ENCODE measurements at places on chromosomes 6 and 20.

- no peak for DNase-seq
These were observed 8.6 kb downstream of the HS3ST5 start for GRCh38 chr6:114334237-114334636.

DNA sequence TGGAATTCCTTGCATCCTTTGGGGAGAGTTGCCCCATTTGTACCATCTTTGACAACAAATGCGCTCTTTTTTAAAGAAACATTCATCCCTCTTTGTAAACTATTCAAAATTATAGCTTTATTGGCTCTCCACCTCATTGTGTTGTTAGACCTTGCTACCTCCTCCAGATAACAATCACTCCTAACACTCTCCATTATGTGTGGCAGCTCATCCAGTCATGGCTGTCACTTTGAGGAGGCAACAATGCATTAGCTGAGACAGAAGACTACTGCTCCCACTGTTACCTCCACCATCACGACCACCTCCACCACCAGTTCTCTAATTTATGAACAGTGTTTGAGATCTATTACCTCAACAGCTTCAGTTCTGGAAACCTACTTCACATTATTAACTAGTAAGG, 339.1 kb downstream of the FRK start:
- DNase-seq = no peak

DNA sequence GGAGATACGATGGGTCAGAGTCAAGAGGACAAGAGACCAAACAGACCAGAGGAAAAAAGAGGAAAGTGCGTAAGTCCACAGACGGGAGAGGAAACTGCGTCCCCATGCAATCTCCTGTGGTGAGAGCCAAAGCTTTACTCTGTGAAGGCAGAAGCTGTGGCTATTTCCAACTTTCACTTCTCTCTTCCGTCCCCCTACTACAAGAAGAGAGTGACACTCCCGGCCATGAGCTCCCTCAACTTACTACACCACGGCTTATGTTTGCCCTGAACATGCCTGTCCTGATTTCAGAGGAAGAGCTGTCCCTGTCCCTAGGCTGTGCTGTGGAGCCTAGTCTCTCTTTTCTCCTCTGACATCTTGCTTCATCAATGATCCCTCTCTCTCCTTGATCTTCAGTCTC, 11.5 kb upstream of the SSR1 start:
- no peak for DNase-seq

- DNase-seq = no peak
These were observed 28.8 kb upstream of the SYNJ2 start for GRCh38 chr6:157952861-157953351.

DNA sequence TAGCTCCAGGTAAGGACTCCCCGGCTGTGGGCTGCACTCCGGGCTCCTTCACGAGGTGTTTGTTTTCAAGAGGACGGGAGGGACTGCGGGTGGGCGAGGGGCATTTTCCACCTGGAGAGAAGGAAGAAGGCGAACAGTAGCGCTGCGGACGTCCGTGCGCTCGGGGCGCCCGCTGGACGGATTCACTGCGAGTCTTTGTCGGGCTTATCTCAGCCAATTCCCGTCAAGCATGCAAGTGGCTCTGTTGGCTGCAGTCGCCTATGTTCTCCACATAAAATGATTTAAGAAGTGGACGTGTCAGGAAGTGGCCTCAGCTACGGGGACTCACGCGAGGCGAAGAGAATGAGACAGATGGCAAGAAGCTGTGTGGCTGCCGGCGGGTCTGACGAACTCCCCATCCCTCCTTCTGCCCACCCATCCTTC, 332 bp downstream of the GRIK2 start:
- no peak for DNase-seq

GRCh38 chr6:51323056-51323455, 504.4 kb downstream of the TFAP2B start:
- no peak for DNase-seq

DNA sequence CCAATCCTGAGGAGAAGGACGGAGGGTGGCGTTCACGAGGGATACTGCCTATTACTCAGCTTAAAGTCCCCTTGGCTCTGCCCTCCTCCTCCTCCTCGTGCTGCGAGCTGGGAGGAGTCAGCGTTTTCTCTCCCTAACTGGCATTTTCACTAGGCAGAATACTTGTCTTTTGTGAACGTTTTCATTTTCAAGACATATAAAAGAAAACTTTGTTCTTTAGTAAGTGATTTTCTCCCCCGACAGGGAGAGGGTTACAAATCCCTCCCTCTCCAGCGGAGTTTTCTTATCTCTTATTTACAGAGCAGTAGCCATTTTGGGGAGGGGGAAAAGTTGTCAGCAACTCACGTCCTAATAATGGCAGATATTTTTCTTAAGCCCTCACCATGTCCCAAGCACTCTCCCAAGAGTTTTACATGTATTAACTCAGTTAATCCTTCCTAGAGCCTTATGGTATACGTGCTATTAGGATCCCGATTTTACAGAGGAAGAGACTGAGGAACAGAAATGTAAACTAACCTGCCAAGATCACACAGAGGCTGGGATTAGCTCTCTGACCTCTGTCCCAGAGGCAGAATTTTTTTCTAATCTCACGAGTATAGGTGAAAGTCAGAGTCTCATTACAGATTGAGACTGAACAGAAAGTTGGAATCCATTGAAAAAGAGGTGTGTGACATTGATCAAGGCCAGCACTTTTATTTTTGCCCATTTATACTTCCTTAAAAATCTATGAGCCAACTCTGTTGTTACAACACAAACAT, 30.0 kb upstream of the ZNF217 start:
- peak; percentile 81 for DNase-seq

DNA sequence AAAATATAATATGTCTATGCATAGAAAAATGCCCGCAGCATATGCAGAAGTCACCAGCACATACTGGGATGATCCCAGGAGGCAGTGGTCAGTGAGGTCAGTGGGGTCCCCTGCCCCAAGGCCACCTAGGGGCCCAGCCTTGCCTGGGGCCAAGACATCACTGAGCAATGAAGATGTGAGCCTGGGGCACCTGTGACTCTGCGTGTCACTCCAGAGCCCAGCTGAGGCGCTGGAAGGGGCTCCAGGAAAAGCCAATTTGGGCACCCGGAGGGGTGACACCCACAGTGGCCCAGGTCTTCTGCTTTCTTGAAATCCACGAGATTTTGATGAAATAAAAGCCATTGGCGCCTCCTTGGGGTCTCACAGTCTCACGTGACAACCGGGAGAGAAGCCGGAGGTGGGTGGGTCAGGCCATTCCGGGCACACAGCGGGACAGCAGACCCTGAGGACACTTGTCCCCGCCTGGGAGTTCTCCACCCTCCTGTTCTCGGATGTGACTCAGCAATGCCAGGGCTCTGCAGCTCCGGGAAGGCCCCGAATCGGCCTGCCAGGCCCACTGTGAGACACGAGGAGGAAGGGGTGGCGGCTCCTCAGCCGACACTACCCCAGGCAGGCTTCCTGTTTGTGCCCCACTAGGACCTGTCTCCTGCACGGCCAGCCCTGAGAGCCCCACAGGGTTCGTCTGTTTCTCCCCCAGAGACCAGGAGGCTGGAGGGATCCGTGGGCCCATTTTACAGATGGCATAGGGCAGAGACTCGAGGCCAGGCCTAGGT, 24.4 kb upstream of the SLCO4A1 start:
- DNase-seq = no peak

DNA sequence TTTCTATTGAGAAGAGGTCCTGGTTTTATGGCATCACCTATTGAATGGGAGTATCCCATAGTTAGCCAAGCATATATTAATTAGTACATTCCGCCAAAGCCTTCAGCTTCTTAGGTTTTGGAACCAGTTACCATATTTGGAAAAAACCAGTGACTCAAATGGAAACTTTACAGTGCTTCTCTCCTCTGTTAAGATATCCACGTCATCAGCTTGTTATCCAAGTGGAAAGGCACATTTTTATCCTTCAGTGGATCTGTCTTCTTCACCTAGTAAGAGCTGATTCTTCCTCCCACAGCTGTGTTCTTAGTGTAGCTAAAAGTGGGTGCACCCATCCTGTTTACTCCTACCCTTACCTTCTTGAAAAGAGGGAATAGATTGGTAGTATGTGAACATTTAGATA, 34.5 kb downstream of the TPD52L1 start:
- no peak for DNase-seq

DNA sequence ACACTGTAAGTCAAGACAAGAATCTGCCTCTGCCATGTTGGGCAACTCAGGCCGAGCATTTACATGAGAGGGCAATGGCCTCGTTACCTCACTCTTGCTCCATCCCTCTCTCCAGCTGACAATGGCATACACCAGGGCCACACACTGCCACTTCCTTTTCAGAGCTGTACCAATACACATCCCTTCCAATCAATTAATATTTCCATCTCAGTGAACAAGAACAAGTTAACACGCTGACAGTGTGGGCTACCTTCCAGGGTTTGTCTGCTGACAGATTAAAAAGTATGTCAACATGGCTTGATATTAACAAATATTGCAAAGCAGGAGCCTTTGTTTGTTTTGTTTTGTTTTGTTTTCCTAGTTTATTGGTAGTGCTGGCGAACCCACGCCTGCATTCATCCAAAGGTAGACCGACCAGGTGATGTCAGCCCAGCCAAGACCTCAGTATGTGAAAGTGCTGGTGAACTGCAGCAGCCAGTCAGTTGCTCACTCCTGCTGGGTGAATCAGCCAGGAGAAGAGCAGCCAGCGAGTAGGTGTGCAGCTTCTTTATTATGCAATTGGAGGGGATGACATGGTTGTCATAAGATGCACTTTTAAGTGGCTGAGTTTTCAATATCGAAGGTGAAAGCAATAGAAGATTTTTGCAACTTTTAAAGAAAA, 487.3 kb upstream of the JARID2 start:
- no peak for DNase-seq

- DNase-seq = no peak
These were observed 262.8 kb downstream of the TMEM242 start for GRCh38 chr6:157060440-157060952.

DNA sequence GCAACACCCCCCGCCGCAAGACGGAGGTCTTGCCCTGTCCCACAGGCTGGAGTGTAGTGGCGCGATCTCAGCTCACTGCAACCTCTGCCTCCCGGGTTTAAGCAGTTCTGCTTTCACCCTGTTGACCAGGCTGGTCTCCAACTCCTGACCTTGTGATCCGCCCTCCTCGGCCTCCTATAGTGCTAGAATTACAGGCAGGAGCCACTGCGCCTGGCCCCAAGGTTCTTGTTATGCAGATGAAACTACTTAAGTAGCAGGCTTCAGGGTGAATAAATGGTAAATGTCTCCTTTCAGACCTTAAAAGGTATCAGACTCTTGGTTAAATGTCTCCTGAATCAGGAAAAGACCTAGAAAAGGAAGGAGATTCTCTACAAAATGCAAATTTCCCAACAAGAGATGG, 95.4 kb upstream of the TMEM181 start:
- no peak for DNase-seq

- DNase-seq = peak; percentile 70
These were observed 8.5 kb downstream of the TPD52L2 start for GRCh38 chr20:63873477-63873971.

DNA sequence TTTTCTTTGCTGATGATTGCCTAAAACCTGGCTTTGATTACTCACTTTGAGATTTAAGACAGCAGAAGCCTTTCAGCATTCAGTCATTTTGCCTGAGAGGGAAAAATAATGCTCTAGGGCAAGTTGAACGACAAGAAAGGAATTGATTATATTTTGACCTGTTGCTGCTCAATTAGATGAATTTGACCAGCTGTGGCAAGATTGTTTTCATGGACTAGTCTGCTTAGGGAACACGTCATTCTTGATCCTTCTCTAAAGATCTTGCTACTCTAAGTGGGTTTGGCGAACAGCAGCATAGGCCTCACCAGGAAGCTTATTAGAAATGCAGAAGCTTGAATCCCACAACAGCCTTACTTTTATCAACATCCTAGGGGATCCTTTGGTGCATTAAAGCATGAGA, 59.7 kb upstream of the PHACTR1 start:
- DNase-seq = no peak

DNA sequence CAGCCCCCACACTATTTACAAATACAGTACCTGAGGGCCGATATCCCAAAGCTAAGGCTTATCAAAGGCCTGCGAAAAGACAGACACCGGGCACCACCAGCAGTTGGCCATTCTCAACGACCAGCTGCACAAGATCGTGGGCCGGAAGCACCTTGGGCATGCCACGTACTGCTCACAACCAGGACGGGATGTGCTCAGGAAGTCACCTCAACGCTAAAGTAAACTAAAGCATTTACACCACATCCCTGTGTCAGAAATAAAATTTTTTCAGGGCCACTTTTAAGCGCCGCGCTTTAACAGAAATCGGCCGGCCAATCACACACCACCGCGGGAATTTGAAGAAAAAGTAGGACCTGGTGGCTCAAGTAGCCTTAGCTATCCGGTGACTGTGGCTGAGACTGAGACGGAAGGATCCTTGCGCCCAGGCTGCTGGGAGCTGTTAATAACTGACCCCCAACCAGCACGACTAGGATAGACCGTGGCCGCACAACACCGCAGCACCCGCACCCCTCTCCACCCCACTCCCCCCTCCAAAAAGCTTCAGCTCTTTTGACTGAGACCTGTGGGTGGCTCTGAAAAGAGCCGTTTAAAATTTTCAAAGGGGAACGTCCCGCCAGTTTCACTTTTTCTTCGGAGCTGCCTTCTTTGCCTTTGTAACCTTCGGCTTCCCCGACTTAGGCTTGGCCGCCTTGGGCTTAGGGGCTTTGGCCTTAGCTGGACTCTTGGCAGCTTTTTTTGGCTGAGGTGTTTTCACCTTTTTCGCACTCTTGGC, 131.2 kb upstream of the BTN3A2 start:
- no peak for DNase-seq

- no peak for DNase-seq
These were observed 43.2 kb downstream of the NCOA3 start for GRCh38 chr20:47544852-47545251.

- DNase-seq = no peak
These were observed 413 bp downstream of the PTPRA start for GRCh38 chr20:2873747-2874041.

GRCh38 chr6:82348130-82348529, 15.5 kb upstream of the TPBG start:
- no peak for DNase-seq

GRCh38 chr6:123925350-123925749, 121.7 kb downstream of the NKAIN2 start:
- no peak for DNase-seq

DNA sequence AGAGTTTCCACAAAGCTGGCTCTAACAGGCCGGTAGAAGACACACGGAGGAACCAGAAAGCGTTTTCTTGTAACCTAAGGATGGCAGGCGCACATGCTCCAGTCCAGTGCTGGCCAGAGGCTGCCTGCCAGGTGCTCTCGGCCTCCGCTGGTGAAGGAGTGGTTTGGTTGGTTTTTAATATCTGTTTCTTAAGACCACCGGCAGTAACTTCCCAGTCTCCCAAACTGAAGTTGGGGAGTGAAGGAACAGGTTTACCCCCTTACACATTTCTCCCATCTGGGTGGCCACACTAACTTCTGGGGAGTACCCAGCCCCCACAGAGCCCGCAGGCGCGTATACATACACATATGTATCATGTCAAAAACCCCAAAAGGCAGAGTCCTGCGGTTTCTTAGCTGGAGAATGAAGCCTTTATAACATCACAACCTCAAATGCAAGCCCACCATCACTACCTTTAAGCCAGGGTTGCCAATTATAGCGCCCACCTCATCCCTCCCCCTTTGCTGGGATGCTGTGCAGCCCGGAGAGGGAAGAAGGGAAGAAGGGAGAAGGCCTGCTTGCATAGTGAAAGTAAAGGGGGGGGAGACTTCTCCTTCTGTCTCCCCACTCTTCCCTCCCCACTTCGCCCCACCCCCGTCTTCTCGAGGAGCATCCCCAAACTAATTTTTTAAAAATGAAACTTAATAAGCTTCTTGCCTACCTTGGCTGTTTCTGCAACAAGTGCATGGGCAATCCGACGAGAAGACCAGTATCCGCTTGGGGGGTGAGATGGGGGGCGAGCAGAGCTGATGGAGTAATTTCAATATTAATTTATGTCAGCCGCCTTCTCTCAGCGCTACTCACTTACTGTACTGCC, 1.0 kb downstream of the TRERF1 start:
- no peak for DNase-seq

Measured in stromal cell of bone marrow (primary cell).